ENCODE measurements at places on chromosomes 2 and 18. TPM values are rescaled to one million over a fixed set of nuclear protein-coding genes. Genes with fewer than 3 reads are reported as not detected.

GRCh38 chr2:64137567-64137966 is 6.7 kb downstream of the PELI1 start:
- no peak for DNase-seq

GRCh38 chr2:199471443-199472057 is 13.8 kb upstream of the SATB2 start:
- peak; percentile 31 for DNase-seq

- no peak for DNase-seq
Observed at GRCh38 chr2:152280780-152281179, 54.2 kb upstream of the FMNL2 start.

- DNase-seq, result no peak
Observed at GRCh38 chr2:163649080-163649479, 86.7 kb downstream of the FIGN start.

- DNase-seq, result no peak
Observed at GRCh38 chr2:50207881-50208280, 824.1 kb downstream of the NRXN1 start.

- no peak for DNase-seq
Observed at GRCh38 chr18:14976736-14977430, 228.9 kb downstream of the ANKRD30B start.

DNA sequence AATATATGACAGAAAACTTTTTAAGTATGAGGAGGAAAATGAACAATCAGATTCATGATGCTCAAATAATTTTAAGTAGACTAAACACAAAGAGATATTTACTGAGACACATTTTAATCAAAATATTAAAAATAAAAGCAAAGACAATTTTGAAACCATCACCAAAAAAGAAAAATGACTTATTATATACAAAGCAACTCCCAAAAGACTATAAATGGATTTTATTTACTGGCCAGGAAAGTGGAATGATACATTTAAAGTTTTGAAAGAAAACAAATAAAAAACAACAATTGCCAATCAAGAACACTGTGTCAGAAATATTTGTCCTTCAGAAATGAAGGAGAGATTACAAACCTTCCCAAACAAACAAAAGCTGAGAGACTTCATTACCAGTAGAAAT is 968.5 kb upstream of the CELF4 start:
- no peak for DNase-seq

NFU1 gene
- total RNA-seq, result 33.8 TPM

CNOT9 gene
- 54.5 TPM for total RNA-seq

ZSWIM2 gene
- not detected for total RNA-seq

LYPD1 gene
- 0.22 TPM for total RNA-seq

CROCC2 gene
- not detected for total RNA-seq

LRP1B gene
- not detected for total RNA-seq

All from B cell (primary cell).